ENCODE measurements at places on chromosomes 2 and 18.

DNA sequence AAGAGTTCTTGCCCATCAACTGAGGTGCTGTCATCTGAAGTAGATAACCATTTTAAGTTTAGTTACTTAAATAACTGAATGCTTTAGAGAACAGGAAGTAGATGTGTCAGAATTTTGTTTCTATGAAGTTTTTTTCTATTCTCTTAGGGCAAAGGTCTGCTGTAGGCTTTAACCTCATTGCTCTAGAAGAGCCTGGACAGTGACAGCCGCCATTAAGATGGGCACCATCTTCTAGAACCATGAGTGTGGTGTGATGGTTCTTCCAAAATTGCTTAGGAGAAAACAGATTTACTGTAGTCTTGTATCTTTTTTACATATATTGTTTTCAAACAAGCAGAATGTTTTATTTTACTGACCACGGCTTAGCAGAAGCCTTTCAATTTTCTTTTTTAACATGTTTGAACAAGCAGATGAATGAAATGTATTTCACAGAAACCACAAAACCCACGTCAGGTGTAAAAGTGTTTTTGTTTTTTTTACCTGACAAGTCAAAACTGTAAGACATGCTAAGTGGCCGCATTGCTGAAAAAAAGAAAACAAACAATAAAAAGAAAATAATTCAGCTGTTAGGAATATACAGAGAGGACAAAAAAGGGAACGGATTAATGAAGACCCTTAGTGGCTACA lies 77.9 kb downstream of the PRELID3A start:
- no peak for DNase-seq

GRCh38 chr2:113227290-113227689 lies 51.4 kb downstream of the PAX8 start:
- no peak for DNase-seq

DNA sequence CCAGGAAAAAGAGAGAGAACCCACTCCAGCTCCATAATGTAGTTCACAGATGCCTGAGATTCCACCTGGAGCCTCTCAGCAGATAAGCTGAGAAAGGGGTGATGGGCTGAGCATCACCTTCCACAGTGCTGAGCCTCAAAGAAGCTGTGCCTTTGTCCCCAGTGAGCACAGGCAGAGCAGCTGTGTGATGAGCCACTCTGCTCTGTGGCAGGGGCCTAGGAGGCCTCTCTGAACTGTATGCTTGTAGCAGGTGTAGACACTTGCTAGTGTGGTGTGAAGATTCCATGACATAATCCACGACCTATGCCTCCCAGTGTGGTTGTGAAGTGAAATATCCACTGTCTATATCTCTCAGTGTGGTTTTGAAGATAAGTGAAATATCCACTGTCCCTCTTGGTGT lies 70.4 kb upstream of the MGAT4A start:
- DNase-seq = no peak

GRCh38 chr2:241123816-241124536 lies 21.9 kb upstream of the MTERF4 start:
- DNase-seq = no peak

- no peak for DNase-seq
Measured at GRCh38 chr2:147945660-147946059, 74.9 kb downstream of the ORC4 start.

GRCh38 chr18:24995755-24996154 lies 356.2 kb downstream of the ZNF521 start:
- DNase-seq = no peak

- no peak for DNase-seq
Measured at GRCh38 chr2:188410504-188411235, 119.0 kb downstream of the GULP1 start.
